ENCODE measurements at places on chromosomes 11 and 22.

DNA sequence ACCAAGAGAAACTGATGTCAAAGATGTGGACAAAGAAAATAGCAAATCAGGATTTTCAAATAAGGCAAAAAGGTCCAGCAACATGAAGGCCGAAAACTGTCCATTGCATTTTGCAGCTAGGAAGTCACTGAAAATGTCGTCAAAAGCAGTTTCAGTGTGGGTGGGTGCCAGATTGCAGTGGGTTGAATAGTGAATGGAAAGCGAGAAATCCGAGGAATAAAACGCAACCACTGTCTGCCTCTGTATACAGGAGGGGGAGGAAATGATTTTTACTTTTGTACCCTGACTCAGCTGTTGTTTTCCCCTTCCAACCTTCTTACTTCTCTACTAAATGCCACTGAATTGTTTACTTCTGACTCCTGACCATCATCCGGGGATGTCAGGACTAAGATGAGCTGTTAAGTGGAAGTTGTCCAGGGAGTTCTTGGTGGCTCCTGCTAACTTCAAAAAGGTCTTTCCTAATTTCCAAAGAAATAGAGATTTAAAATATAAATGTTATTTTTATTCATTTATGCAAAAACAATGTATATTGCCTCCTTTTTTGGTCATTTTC is 64.9 kb upstream of the BIRC3 start:
- no peak for DNase-seq

- peak; percentile 58 for DNase-seq
These were observed 1.9 kb upstream of the PEX26 start for GRCh38 chr22:18075720-18076497.

GRCh38 chr11:45988921-45989320 is 66.5 kb downstream of the LARGE2 start:
- no peak for DNase-seq

DNA sequence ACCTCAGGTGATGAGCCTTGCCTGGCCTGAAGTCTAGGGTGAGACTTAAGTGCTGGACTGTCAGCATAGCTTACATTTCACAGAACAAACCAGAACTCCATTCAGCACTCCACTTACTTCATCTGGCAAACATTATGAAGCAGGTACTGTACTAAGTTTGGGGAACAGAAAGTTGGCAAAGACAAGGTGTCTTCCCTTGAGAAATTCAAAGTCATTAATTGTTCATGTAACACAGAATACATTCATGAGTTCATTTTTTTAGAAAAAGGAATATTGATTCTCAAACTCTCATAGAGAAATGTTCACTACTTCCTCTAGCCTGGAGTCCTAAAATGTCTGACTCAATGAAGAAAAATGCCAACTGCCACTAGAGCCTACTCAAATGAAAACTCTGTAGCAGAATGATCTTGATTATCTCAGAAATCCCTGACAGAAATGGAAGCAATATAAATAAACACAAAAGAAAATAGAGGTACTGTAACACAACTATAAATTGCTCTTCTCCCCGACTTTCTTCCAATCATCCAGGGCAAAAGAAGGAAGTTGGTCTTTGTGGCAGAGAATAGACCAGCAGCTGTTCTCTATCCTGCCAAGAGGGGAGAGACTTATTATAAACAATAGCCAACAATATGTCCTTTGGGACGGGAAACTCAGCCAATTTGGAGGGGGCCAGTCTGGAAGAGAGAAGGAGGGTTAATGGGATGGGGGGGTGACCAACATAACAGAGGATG is 129.2 kb upstream of the MTMR2 start:
- no peak for DNase-seq

DNA sequence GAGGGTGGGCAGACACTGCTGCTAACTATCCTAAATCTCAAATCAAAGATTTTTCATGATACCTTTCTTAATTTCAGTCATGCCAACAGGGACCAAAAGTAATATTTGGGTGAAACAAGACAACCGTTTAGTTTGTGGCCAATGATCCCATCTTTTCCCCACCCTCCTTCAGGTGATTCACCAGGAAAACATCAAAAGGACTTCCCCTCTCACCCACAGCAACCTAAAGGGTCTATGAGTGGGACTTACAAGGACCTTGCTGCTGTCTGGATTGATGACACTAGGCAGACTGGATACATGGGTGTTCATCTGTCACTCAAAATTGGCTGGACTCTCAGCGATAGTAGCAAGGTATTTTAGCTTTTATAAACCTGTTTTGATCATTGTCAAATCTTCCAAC is 62.0 kb upstream of the ZC3H12C start:
- DNase-seq, result no peak

GRCh38 chr11:43130616-43131015 is 181.2 kb upstream of the API5 start:
- DNase-seq, result no peak

DNA sequence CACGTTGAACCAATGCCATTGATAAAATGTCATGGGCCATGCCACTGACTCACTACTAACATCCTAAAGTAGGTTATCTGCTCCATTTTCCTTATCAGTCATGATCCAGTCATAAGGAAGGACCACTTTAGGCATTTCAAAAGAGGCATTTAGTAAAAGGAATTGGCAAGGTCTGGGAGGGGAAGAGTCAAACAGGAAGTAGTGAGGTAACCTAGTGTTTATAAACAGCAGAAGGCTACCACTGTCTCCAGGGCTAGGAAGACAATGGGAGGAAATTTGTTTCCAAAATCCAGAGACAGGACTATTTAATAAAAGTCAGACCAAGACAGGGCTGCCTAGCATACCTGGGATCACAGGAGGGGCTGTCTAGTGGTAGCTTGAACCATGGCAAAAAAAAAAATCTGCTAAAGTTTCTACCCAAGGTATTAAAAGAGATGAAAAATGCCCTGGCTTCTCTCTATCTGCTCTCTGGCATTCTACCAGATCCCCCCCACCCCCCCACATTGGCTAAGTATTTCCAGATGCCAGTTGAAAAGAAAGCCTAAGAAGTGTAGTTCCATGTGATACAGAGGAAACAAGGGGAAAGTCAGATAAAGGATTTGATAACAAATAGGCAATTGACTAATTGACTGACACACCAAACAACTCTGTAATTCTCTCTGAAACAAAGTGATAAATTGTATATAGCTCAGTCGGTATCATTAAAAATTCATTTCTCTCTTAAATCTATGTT is 50.4 kb upstream of the C11orf87 start:
- no peak for DNase-seq

DNA sequence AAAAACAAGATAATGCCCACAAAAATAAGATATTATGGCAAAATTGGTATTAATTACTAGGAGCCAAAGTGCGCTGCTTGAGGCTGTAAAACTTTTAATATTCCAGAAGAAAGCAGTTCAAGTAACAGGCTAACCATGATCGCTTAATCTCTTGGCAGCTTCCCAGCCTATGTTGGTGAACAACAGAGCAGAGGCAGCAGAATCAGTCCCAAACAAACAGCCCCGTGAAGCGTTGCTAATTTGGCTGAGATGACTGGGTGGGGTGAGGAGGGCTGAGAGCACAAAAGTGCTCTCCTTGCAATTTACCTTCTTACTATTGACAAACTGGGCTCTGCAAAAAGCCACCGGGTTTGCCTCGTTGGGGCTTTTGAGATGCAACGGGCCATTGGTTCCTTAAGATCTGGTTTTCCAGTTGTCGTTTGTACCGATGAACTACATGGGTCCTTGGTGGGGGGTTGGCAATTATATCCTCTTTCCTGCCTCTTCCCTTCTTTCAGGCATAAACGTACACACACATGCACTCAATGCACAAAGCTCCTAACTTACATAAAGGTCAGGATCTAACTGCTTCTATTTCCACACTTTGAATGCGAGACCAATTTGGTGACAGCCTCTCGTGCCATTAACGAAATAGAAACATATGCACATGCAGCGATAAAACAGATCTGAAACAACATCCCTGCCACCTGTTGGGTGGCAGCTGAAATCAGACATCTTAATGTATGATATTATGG is 407.6 kb upstream of the CADM1 start:
- DNase-seq, result no peak

GRCh38 chr22:44407171-44407986 is 90.7 kb downstream of the RTL6 start:
- DNase-seq, result no peak

GRCh38 chr11:7587712-7588111 is 73.9 kb downstream of the PPFIBP2 start:
- no peak for DNase-seq

DNA sequence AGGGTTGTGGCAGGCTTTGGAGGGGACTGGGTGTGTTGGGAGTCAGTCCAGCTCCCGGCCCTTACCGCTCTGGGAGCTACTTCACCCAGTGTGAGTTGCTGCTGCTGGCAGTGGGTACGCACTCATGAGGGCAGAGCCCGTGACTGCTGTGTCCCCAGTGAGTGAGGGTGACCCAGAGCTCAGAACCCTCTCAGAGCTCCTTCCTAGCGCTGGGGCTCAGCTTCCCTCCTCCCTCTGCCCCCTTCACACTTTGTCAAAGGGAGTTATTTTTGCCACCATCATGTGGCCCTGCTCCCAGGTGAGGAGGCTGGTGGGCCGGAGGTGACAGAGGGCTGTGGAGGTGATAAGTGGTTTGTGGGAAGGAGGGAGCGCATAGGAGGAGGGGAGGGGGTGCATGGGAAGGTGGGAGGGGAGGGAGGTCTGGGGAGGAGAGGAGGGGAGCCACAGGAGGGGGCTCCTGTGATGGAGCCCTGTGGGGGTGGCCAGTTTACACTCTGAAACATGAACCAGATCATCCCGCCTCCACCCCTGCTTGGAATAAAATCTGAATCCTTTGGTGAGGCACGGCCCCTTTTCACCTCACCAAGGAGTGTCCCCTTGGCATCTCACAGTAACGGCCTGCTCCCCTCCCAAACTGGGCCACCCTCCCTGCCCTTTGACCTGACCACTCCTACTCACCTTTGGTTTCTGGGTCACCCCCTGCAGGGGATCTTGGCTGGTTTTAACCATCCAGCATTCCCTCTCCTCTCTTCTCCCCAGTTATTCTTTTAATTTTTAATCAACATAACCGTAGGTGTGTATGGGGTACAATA is 9.9 kb downstream of the NDUFV1 start:
- DNase-seq, result no peak

GRCh38 chr11:1825785-1826451 is 8.9 kb upstream of the SYT8 start:
- DNase-seq, result no peak

DNA sequence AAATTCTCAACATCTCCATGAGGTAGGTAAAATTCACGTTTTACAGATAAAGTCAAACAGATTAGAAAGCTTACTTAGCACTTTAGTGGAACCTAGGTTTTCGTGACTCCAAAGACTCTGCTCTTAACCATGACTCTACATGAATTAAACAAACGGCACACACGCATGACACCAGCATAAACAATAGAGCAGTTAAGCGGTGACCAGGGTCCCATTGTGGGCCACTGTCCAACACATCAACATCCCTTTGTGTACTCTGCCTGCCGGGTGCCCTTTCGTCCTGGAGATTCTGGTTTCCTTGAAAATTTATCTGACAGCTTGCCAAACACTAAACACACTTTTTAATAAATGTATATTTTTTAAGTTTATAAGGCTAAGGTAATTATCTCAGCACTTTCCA is 941.7 kb downstream of the OPCML start:
- no peak for DNase-seq

DNA sequence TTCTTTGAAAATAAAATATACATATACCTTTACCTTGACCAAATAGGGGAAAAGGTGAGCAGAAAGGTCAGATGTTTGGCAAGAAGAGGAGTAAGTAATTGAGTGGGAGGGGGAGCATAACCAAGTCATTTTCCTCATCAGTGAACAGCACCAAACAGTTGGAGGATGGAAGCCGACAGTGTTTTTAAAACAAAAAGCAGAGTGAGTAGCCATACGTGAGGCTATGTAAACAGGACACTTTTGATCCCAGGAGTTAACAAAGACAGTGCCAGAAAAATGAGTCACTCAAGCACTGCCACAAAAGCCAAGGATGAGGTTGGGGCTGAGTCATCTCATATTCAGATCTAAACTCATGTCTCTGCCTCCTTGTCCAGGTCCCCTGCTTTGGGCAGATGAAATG is 734.7 kb downstream of the KCNA4 start:
- DNase-seq, result no peak

DNA sequence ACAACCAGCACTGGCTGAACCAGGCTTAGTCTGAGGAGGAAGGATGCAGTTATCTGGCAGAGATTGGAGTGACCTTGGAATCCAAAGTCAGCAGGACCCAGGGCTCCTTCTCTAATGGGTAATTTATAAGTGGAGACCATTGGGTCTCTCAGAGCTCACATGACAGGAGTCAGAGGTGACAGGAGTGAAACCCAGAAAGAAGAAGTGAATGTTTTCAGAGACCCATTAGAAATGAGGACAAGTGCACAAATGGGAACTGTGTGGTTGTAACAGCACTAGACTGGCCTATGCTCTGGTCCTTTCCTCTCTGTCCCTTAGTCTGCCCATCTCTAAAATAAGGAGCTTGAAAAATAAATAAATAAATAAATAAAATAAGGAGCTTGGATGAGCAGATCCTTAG is 107.4 kb downstream of the SERGEF start:
- no peak for DNase-seq

GRCh38 chr11:130911306-130911705 is 5.0 kb downstream of the SNX19 start:
- DNase-seq, result no peak

- peak; percentile 73 for DNase-seq
These were observed 10.1 kb downstream of the CHST1 start for GRCh38 chr11:45655347-45655756.

DNA sequence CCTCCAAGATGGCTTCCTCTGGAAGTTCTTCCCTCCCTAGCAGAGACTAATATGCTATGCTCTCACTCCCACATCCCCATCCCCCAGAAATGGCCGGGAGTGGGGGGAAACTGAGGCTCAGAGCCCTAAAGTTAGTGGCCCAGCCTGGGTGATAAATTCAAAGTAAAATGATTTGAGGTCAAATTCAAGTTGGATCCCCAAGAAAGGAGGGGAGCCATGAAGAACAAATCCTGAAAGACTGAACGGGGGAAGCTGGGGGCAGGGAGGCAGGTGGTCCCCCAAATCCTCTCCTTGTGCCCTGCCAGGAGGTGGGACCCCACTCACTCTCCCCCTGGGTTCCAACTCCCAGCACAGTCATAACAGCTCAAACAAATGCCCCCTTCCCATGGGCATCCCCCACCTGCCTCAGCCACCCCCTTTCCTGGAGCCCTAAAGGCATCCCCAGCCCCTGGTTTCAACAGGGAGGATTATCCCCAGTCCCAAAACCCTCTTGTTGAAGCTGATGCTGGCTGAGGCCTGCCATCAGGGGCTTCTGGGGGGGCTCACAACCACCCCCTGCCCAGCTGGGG is 1.1 kb downstream of the CBX6 start:
- no peak for DNase-seq
